ENCODE measurements at places on chromosomes 3 and 15. TPM values are rescaled to one million over a fixed set of nuclear protein-coding genes. Genes with fewer than 3 reads are reported as not detected.

DNA sequence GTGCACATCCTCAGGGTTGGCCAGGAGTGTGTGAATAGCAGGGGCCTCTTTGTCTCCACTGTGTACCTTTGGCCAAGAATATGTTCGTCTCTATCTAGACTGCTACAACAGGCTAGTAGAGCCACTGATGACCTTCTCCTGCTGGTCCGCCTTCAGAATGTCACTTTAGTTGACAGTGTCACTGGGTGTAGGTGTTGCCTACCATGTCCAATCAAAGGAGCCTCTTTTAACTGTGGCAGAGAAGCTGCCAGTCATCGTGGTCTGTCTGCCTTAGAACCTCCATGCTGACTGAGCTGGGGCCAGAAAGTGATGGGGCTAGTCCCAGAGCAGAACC, 40.1 kb downstream of the OXSR1 start:
- no peak for DNase-seq

- no peak for DNase-seq
These were observed 50.1 kb downstream of the RYR3 start for GRCh38 chr15:33360886-33361285.

Gene BFSP2
- total RNA-seq: not detected

GRCh38 chr15:22871481-22872086, 33.1 kb downstream of the NIPA2 start:
- DNase-seq: no peak

Gene NSUN3
- total RNA-seq: 13.3 TPM
